ENCODE measurements at places on chromosomes 7 and 10. TPM values are rescaled to one million over a fixed set of nuclear protein-coding genes. Genes with fewer than 3 reads are reported as not detected.

Gene PFKP
- 23.5 TPM for total RNA-seq

Gene WNT8B
- total RNA-seq: 0.18 TPM

Gene LIPK
- not detected for total RNA-seq

Gene RNF32
- 3.0 TPM for total RNA-seq

DNA sequence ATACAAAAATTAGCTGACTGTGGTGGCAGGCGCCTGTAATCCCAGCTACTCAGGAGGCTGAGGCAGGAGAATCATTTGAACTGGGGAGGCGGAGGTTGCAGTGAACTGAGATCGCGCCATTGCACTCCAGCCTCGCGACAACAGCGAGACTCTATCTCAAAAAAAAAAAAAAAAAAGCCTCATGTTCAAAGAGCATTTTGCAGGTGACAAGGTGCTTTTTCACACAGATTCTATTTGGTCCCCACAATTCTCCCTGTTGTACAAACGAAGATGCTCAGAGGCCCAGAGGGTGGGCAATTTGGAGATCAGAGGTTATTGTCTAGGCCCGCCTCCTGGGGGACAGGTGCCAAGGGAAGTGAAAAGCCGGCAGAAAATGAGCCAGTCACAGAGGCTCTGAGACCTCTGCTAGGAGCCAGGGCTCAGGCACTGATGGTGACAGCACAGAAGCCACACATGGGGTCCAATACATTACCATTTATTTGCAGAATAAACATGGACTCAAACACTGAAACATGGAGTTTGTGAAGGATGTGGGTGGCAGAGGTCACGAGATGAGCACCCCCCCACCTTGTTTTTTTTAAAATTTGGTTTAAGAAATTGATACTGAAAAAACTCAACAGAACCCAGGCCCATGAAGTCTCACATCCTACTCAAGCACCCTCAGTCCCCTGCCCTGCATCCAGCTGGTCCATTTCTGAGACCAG is 882 bp upstream of the GAL3ST4 start:
- no peak for DNase-seq

- DNase-seq: peak; percentile 57
These were observed at the start of the genes ATP6V0A4 and TMEM213 for GRCh38 chr7:138797715-138798320. Gene ATP6V0A4 (minus strand): TSS chr7:138798196. CDS start chr7:138771247, 26,949 bp downstream. Gene TMEM213 (plus strand): TSS chr7:138797994. CDS start chr7:138798105, 111 bp downstream.

- DNase-seq: peak; percentile 55
These were observed 147.6 kb downstream of the GPR85 start for GRCh38 chr7:112938863-112939573.

GRCh38 chr10:78602201-78602932 is 466.4 kb upstream of the ZMIZ1 start:
- DNase-seq: no peak

DNA sequence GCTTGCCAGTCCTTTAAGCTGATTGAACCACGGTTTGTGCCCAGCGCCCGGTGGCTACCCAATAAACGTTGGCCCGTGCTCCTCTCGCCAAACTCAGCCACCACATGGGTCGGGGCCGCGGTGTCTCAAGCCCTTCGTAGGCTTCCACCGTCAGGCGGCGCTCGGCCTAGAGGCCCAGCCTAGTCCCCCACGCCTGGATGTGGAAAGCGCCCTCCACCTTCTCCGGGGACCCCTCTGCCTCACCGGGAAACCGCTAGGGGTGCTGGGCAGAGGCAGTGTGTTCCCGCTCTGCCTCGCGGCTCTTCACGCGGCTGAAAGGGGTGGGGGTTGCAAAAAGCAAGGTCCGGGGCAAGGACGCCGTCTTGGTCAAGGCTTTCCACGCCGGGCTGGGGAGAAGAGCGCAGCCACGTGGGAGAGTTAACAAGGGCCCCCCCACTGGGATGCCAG is 29.8 kb downstream of the LEP start:
- DNase-seq: no peak

Measured in lower lobe of right lung (tissue), 2 donors.